ENCODE measurements at places on chromosomes 4 and X.

DNA sequence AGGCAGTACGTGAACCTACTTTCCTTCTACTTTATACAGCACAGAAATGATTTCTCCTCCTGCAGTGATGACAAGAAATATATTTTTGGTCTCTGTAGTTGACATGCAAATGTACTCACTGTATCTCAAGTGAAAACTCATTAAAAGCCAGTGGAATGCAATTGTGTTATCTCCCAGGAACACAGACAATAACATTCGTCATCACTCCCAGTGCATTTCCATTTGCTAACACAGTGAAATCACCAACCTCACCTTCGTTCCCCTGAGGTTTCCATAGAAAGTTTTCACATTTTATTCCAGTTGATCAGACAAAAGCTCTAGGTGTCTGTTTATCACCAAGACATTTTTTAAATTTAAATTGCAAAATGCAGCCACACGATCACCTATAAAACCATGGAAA lies 2.5 kb upstream of the SPANXD start:
- no peak for DNase-seq

- DNase-seq, result no peak
Observed at GRCh38 chr4:169770416-169770815, 12.7 kb upstream of the HPF1 start.

GRCh38 chr4:60195256-60195655 lies 1004.9 kb upstream of the ADGRL3 start:
- no peak for DNase-seq

DNA sequence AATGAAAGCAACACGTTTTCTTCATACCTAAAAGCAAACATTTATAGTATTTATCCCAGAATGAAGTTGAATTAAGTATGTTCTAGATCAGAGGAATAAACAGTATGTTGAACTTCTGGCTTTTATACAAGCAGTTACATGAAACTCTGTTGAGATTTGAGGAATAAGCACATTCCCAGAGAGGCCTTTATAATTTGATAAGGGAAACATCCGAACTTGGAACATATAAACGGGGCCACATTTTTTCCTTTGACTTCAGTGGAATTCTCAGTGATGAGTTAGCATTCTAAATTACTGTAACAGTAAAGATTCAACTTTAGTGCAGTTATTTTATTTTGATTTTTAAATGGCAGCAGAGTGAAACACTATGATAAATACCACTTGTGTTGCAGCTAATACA lies 119.5 kb downstream of the GLRA3 start:
- no peak for DNase-seq

DNA sequence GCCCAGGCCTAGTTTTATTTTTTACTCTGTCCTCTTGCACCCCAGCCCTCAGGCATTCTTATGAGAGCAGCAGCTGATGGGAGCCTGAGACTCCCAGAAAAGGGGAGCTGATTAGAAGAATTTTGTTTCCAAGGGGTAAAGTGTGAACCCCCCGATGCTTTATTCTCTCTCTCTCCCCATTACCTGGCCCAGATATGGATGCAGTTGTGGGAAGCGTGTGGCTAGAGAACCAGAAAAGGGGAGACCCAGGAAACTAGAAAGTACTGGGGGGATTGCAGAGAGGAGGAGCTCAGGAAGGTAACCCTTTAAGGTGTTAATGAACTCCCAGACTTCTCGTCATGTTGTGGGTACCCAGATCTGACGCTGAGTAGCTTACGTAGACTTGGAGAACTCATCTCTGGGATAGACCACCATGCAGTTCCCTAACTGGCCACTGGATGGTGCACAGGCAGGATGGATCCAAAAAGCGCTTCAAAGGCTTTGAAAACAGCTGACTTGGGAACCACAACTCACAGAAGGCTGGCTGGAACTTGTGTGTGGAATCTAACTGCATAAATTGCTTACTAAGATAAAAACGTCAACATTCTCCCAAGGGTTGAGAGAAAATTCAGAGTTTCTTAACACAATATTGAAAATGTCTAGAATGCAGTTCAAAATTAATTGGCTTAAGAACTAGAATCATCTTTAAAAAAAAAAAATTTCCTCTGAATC lies 64.7 kb downstream of the TBC1D14 start:
- DNase-seq, result peak; percentile 43

- no peak for DNase-seq
Observed at GRCh38 chrX:3230496-3230895, 116.0 kb downstream of the MXRA5 start.
